ENCODE measurements at places on chromosomes 3 and 15.

GRCh38 chr3:181176601-181177000 is 187.1 kb upstream of the DNAJC19 start:
- no peak for DNase-seq

DNA sequence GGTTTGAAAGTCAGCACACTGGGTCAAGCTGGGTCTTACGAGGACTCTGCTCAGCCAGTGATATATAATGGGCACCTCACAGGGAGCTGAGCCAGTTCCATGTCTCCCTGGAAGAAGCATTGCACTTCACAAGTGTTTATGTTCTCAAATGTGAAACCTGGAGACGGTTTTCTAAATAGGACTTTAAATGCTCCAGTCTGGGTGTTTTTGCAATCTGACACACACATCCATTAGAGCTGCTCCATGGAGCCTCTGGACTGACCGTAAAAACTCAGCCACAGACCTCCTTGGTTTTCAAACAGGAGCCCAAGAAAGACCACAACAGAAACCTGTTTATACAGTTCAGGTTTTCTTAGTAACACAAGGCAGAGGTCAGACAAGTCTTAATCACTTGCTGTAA is 201.3 kb upstream of the LRIG1 start:
- DNase-seq = no peak

DNA sequence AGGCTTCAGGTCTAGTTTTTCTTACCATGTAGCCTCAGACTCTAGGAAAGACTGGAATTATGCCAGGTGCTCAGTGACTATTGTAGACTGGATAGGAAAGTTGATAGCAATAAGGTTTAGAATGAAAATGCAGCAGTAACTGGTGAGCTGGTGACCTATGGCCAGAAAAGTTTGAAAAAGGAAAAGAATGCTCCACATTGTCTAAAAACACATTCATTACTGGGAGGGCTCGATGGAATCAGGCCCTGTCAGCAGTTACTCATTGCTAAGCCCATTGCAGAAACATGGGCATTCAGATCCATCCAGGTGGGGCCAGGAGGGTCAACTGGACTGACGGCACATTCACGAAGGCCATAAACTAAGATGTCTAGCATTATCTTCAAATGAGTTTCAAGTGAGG is 8.7 kb upstream of the MBNL1 start:
- DNase-seq = no peak

DNA sequence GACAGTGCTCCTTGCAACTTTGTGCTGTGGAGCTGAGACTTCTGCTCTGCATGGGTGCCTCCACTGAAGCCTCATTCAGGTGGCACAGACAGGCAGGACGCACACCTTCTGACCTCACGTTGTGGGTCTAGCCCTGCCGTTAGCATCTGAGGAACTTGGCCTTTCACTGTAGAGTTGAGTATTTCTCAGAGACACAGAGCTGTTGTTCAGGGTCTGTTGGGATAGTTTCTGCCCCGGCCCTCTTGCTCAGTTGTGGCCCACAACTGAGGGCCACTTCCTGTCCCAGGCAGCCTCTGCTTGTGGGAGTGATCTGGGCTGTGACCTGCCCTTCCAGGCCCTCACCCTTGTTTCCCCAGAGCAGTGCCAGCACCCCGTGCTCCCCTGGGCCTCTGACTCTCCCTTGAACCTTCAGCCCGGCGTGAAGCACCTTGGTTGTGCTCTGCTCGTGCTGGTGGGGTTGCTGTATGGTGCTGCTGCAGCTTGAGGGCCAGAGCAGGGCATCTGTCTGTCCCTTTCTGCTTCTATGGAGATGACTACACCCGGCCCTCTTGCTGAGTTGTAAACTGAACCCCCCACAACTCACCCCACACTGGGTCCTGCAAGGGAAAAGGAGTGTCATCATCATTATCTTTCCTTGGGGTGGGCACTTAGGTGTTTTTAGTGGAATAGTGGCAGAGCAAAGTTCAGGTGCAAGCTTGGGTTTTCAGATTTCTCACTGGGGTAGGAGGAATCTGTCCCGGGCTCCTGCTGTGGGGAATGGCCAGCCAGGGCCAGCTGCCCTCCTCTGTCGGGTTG is 11.7 kb downstream of the BAHD1 start:
- peak; percentile 39 for DNase-seq

GRCh38 chr3:178787960-178788359 is 251.7 kb downstream of the KCNMB2 start:
- DNase-seq = no peak

DNA sequence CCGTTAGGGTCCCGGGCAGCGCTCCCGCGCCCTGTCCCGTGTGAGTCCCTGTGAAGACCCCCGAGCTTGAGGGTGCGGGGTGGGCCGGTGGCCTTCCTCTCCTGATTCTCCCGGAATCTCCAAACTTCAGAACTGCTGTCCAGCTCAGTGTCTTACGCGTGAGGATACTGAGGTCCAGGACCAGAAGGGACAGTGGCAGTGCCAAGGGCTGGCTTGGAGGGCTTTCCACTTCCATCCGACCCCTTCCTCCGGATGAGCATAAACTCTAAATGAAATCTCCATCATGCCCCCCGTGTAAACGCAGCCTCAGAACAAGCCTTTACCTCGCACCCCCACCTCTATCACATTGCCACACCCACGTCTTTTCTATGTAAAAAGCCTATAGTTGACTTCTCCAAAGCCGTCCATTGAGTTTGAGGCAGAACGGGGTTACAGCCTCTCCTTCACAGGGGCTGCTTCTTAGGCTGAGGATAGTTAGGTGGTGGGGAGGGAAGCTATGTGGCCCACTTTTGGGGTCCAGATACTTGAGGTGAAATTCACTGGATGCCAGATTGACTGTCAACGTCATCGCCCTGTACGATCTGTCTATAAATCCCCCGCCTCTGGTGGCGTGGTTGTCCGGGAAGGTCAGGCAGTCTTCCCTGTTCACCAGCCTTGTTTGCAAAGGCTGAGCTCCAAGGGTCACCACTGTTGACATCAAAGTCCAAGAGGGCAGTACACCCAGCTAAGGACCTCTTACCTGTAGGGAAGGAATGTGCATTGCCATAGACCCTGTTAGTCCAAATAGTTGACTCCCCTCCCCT is 1.1 kb downstream of the EDEM1 start:
- peak; percentile 65 for DNase-seq

GRCh38 chr3:53792866-53793265 is 53.4 kb downstream of the CHDH start:
- DNase-seq = no peak

DNA sequence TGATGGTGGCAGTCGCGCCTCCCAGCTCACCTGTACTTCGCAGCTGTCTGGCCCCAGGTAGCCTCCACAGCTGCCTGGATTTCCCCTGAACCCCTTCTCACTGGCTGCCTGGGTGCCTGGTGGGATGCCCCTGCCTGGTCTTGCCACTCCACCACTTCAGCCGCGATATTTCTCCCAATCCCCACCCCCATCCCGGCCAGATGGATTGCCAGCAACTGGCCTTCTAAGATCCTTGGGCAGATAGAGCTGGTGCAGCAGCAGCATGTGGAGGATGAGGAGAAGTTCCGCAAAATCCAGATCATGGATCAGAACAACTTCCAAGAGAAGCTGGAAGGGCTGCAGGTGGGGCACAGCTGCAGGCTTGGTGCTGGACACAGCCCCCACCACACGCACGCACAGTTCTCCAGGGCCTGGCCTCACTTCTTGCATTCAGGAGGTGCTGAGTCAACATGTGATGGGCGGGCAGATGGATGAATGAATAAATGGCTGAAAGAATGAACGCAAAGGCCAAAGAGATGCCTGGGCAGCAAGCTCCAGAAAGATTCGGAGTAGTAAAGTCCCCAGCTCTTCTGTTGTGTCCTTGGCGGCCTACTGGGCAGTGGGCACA is 35.7 kb downstream of the DNAH1 start:
- no peak for DNase-seq

DNA sequence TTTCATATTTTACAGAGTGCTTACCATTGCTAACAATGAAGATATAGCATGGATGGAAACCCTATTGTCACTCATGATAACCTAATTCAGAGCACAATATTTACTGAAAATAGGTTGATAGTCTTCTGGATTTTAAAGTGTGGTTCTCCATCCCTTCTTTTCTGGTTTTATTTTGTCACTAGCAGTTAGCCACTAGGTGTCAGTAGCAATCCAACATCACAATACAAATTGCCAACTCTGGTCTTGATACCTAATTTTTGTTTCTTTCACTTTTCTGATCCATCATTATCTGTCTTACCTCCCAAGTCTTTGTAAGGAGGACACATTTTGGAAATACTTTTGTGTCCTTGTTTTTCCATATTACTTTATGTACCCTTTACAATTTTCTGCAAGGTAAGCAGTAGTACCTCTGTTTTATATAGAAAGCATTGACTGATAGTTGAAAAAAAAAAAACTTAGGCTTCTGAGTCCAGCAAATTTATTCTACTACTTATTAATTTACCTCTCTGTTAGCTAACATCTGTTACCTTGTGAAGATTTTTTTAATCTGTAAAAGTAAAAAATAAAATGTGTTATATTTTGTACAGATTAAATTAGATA is 28.3 kb upstream of the CRYBG3 start:
- DNase-seq = no peak

- DNase-seq = no peak
These were observed 93.7 kb downstream of the ZNF280D start for GRCh38 chr15:56639631-56640030.

DNA sequence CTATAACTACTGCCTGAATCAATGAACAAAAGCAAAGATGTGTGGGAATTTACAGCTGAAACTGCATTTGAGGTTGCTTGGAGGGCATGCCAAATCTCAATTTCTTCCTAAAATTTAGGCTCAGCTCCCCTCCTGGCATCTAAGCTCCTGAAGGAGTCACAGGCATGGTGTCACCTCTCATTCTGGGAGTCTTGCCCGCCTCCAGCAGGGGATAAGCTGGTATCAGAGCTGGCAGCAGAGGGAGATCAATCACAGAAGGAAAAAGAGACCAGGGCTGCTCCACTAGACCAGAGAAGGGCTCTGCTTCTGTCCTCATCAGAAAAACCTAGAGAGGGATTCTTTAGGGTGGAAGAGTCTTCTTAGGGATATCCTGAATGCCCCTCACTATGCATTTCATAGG is 150.4 kb upstream of the SLC6A11 start:
- DNase-seq = no peak

DNA sequence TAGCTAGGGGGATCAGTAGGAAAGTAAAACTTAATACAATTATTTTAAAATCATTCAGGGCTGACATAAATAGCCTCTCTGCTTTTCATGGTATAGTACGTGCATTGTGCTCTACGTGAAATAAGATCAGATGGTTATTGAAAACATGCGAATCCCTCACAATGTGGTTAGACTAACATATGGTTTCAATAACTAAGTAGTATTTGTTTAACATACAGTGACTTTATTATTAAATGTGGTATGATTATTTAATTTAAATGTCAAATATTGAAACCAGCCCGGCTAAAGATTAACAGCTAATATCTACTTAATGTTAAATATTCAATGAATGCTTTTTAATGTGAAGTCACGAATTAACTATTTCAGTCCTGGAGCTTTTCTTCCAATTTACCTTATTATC is 473.9 kb upstream of the THBS1 start:
- no peak for DNase-seq

GRCh38 chr3:28244491-28244890 is 3.1 kb downstream of the CMC1 start:
- DNase-seq = no peak

DNA sequence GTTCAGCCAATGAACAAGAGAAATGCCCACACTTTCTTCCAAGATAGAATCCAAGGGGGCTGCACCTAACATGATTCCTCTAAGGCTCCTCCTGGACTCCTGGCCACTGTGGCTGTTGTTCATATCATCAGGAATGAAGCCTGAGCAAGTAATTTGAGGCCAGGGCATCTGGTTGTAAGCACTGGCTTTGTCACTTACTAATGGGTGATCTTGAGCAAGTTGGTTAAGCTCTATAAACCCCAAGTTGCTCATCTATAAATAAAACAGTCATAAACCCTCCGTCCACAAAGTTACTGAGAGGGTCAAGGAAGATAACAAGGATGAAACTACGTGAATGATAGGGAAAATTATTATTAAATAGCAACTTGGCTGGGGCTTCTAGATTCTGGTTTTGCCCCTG is 58.3 kb downstream of the CDC25A start:
- DNase-seq = no peak

All from activated CD4-positive, alpha-beta memory T cell treated with anti-CD3 and anti-CD28 coated beads, Interleukin-2, amount 10 ng/mL, durations not matched to agents 7 days and 5 days (primary cell).